ENCODE measurements at places on chromosomes 4 and X.

- no peak for DNase-seq
Observed at GRCh38 chr4:141207961-141208360, 12.7 kb upstream of the ZNF330 start.

DNA sequence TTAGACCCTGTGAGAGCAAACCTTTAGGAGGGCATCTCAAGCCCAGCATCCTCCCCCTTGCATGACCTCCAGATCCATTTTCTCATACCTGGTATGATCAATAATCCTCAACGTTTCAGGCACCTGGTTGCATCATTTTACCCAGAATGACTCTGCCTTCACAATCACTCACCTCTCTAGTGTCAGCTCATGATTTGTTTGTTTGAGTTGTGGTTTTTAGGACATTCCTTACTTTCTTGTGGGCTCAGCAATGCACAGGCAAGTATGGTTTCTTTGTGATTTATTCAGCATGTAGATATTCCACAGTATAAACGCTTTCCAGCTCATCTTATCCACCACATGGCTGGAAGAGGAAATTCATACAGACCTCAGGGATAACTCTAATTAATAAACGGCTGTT lies 93.6 kb upstream of the CPEB2 start:
- no peak for DNase-seq

GRCh38 chrX:53630261-53630660 lies 56.3 kb downstream of the HUWE1 start:
- no peak for DNase-seq

DNA sequence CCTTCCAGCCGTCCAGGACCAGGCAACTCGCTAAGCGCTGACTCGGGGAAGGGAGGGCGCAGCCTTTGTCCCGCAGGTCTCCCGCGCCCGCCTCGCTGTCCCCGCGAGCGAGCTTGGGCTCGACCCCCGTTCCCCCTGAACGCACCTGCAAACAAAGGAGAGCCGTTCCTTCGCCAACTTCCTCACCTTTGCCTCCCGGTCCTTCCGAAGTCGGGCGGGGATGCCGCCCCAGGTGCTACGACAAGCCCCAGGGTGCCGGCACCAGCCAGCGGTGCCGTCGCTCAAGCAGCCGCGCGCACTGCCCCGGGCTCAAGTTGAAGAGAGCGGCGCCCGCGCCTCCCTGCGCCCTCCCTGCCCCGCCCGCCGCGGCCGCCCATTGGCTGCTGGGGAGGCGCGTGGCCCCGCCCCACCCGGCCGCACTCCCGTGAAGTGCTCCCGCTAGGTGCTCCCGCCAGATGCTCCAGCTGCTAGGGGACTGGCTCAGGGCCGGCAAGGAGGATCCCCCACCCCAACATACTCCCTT lies 107.1 kb downstream of the NSUN7 start:
- DNase-seq, result peak; percentile 80

DNA sequence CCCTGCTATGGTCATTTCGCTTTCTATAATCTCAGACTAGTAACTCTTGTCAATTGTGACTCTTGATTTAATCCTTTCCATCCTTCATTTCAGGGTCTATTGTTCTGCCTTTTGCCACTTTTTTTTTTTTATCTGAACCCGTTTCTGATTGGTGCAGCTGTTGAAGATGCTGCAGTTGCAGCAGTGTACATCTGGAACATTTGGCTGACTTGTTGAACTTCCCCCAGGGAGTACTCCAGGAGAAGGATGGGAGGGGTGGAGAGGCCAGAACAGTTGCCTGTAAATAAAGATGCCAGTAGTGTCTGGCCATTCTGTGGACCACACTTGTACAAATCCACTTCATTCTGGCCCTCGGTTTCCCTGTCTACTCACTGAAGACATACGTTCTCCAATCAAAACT lies 1.0 kb upstream of the EDA start:
- peak; percentile 28 for DNase-seq

DNA sequence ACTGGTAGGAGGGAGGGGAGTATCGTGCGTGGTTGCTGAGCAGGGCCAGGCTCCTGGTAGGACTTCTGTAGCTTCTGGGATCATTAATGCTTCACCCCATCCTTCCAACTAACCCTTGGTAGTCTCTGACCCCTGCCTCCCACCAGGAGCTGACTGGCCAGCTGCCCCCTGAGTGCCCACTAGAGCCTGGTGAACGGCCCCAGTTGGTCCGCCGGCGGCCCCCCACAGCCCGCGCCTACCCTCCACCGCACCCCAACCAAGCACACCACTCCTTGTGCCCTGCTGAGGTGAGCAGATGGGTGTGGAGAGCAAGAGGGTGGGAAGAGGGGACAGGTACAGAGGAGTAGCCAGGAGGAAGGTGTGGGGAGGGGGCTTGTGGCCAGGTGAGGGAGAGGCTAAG lies 4.9 kb downstream of the CCDC120 start:
- DNase-seq, result no peak

- no peak for DNase-seq
Observed at GRCh38 chrX:106927023-106927422, 6.8 kb downstream of the CLDN2 start.

- DNase-seq, result peak; percentile 11
Observed at GRCh38 chr4:61994036-61994435, 793.9 kb downstream of the ADGRL3 start.

- DNase-seq, result no peak
Observed at GRCh38 chrX:3598046-3598605, 115.3 kb downstream of the PRKX start.

Data from globus pallidus (tissue), 1 donor.